Uterus (tissue), 4 donors: ENCODE measurements at places on chromosomes 13 and 19.

DNA sequence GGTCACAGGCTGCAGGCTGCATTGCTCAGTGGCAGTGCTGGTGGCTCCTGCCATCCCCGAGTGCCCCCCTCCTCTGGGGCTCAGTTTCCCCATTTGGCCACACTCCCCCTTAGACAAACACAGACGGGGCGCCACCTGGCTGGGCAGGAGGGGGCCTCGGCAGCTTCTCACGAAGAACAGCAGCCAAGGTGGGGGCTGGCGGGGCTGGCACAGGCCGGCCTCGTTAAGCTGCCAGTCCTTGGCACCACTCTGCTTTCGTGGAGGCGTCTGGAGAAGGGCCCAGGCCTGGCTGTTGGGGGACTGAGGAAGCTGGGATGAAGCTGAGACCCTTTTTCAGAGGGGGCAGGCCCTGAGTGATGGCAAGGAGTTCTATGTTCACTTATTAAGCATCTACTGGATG is 3.7 kb upstream of the ZNRF4 start:
- no peak overlapping the region for H3K4me3 ChIP-seq
- no peak overlapping the region for H3K27ac ChIP-seq
- H3K4me1 ChIP-seq, result no peaks in the 10 kb centered on the region
- H3K36me3 ChIP-seq, result no peaks in the 10 kb centered on the region
- no peak for DNase-seq
- H3K27me3 ChIP-seq, result no peaks in the 10 kb centered on the region

- no peaks in the 10 kb centered on the region for H3K27me3 ChIP-seq
- peak; percentile 95 for DNase-seq
- H3K36me3 ChIP-seq, result no peaks in the 10 kb centered on the region
- peak within 1 kb of the TSS; percentile 71 for H3K4me3 ChIP-seq
- H3K27ac ChIP-seq, result peak within 1 kb of the TSS; percentile 88
- H3K4me1 ChIP-seq, result no peaks in the 10 kb centered on the region
These were observed at the start of gene RAB3D for GRCh38 chr19:11339254-11340098. RAB3D (minus strand) TSS chr19:11339657; CDS start chr19:11337399, 2,258 bp downstream.

- no peaks in the 10 kb centered on the region for H3K36me3 ChIP-seq
- H3K27ac ChIP-seq, result peak overlapping the region; percentile 81
- H3K4me1 ChIP-seq, result peaks cover 8% of the 10 kb centered on the region
- no peak overlapping the region for H3K4me3 ChIP-seq
- peak; percentile 40 for DNase-seq
These were observed 64.2 kb upstream of the GTF2F2 start for GRCh38 chr13:45055902-45056648.

- no peak overlapping the region for H3K27ac ChIP-seq
- H3K27me3 ChIP-seq, result no peaks in the 10 kb centered on the region
- peaks cover 6% of the 10 kb centered on the region for H3K4me1 ChIP-seq
These were observed 20.0 kb upstream of the CCNP start for GRCh38 chr19:40246292-40247073.

- no peaks in the 10 kb centered on the region for H3K27me3 ChIP-seq
- H3K27ac ChIP-seq, result no peak within 1 kb of the TSS
- DNase-seq, result no peak
- no peaks in the 10 kb centered on the region for H3K4me1 ChIP-seq
These were observed at the start of gene CPAMD8 for GRCh38 chr19:17026706-17027534. CPAMD8 (minus strand) TSS chr19:17026810; CDS start chr19:17026642, 168 bp downstream.

- peak overlapping the region; percentile 100 for H3K27ac ChIP-seq
- no peaks in the 10 kb centered on the region for H3K36me3 ChIP-seq
- no peaks in the 10 kb centered on the region for H3K27me3 ChIP-seq
- H3K4me1 ChIP-seq, result peaks cover 13% of the 10 kb centered on the region
- peak; percentile 88 for DNase-seq
- peak overlapping the region; percentile 83 for H3K4me3 ChIP-seq
These were observed 2.2 kb upstream of the PLEKHG2 start for GRCh38 chr19:39410017-39410830.
